Stimulated activated CD8-positive, alpha-beta memory T cell treated with anti-CD3 and anti-CD28 coated beads, Interleukin-7, amount 100 ng/mL, for 48 hours (primary cell): ENCODE measurements at places on chromosomes 2 and 18.

GRCh38 chr2:38533757-38534545, 68.8 kb downstream of the HNRNPLL start:
- DNase-seq: no peak

GRCh38 chr18:5825663-5826062, 69.7 kb downstream of the TMEM200C start:
- no peak for DNase-seq

DNA sequence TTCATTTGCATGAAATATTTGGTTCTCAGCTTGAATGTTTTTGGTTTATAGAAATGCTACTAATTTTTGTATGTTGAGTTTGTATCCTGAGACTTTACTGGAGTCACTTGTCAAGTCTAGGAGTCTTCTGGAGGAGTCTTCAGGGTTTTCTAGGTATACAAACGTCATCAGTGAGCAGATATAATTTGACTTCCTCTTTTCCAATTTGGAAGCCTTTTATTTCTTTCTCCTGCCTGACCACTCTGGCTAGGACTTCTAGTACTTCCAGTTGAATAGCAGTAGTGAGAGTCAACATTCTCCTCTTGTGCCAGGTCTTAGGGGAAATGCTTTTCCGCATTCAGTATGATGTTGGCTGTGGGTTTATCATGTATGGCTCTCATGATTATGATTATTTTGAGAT, 55.4 kb upstream of the THUMPD2 start:
- no peak for DNase-seq

DNA sequence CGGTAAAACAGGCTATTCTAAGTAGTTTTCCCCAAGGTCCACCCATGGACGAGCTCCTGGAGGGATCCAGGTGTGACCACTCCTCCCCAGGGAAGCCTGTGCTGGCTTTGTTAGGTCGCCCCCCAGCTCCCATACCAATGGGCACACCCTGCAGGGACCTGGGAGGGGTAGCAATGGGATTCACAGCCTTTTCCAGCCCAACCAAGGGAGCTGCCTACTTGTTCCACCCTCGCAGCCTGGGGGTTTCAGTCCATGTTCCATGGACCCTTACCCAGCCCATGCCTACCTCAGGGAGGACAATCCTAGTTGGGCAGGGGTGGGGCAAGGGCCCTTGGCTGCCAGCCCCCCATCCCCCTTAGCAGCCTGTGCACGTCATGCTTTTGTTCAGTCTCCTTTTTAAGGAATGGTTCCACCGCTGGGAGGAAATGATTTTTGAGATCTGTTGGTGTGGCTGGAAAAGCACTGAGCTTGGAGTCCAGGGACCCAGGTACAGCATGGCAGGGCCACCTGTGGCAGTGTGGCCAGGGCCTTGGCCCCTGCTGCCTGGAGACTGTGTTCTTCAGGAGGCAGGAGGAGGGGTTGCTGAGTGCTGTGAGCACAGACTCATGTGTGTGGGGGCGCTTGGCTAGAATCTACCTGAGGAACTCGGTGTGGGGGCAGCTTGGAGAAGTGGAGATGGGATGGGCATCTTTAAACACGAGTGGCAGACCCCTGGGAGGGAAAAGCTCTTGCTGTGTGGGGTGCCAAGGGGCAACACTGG, 166.8 kb downstream of the TWIST2 start:
- no peak for DNase-seq

DNA sequence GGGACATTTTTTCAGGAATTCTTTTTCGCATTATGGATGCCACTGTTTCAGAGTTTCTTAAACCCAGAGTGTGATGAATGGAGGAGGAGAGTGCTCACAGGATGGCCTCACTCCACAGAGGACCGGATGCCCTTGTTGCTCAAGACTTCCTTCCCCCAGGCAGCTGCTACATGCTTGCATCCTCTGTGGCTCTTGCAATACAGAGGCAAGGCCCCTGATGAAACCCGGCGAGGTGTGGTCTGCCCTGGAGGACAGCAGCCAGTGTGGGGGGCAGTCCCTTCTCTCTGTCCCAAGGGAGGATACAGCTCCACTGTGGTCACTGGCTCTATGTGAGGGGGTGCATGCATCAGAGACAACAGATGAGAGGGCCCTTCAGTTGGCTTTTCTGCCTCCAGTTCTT, 109.6 kb downstream of the SH3RF3 start:
- no peak for DNase-seq

DNA sequence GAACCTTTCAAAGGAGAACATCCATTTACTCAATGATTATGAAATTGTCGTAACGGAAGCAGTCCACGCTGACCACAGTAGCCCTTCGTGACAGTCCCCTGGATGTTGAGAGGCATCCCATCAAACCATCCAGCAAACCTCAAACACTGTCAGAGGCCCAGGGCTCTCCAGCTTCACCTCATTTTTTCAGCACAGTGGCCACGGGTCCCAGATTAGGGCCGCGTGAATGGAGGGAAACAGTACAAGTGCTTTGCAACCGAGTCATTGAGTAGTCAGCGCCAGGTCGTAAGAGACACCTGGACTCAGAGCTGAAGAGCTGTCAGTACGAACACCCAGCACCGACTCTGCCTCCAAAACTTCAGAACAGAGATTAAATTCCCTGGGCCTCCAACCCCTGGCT, 552.5 kb upstream of the SALL3 start:
- DNase-seq: no peak

- no peak for DNase-seq
Observed at GRCh38 chr2:233832869-233833311, 21.4 kb downstream of the HJURP start.

DNA sequence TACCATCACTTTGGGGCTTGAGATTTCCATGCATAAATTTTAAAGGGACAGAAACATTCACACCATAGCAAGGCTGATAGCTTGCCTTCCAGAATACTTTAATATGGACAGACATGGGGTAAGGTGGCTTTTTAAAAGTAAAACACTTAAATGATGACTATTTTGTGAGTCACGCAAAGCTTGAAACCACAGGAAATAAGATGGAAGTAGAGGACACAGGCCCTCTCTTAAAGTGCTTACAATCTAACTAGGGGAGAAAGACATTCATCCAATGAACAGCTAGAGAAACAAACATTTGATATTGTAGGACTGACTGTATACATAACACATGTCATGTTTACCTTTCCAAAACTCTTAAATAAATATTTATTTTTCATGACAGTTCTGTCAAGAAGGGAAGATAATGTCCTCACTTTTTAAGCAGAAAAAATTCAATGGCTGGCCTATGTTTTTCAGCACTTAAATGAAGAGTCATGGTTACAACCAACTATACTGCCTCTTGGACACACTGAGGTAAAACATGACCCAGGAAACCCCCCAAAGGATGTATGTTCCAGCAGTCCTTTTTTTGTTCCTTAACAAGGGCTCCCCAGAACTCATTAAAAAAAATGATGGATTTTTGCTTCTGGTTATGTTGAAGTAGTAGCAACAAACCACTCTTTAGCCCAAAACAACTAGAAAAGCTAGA, 120.0 kb upstream of the RBMS1 start:
- DNase-seq: no peak

GRCh38 chr2:69997015-69997830, 35.8 kb upstream of the ASPRV1 start:
- no peak for DNase-seq

GRCh38 chr2:220077488-220077887, 450.1 kb downstream of the SLC4A3 start:
- DNase-seq: no peak

GRCh38 chr2:145682546-145683157, 1162.7 kb upstream of the ZEB2 start:
- DNase-seq: no peak

DNA sequence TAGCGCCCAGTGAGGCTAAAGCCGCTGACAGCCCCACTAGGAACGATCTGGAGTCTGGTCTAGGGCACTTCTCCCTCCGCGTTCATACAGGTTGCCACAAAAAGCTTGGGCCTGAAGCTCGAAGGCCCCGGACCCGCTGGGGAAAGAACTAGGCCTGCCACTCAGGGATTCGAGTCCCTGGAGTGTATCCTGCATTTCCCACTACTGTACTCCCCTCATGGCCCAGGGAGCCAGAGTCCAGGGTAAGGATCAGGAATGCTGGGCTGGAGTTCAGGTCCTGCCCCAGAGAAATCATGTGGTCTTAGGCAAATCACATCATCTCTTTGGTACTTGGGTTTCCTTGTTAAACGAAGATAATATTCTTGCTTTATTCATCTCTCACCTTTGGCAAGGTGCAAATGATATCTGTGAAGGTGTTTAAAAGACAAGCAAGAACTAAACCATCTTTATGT, 1.4 kb upstream of the ZFP36L2 start:
- no peak for DNase-seq

DNA sequence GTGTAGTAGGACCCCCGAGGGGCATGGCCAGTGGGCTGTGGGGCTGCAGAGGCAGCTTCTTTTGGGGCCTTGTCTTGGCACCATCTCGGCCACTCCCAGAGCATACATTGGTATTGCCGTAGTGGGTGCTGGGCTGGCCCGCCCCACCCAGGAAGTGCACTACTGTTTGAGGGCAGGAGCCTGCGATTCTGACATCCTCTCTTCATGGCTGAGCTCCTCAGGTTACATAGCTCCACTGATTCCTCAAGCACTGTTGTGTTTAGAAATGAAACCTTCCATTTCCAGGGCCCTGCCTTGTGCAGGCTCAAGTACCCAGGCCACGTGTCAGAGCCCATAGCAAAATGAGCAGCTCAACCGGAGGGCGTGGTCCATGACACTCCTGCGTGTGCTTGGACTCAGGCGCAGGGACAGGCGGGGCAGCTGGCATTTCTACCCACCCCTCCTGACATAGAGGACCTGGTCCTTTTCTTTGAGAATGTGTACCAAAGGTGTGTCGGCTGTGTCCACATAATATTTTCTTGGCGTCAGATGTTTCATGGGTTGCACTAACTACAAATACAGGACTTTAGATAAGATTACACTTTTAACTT, 67.9 kb downstream of the DGKD start:
- peak; percentile 37 for DNase-seq

- DNase-seq: no peak
Observed at GRCh38 chr2:181679544-181679979, 755 bp downstream of the NEUROD1 start.

GRCh38 chr2:109282360-109282759, 153.4 kb downstream of the SH3RF3 start:
- no peak for DNase-seq

- DNase-seq: no peak
Observed at GRCh38 chr2:5067816-5068215, 624.4 kb upstream of the SOX11 start.

- DNase-seq: no peak
Observed at GRCh38 chr2:105455488-105456003, 56.7 kb upstream of the FHL2 start.

- DNase-seq: no peak
Observed at GRCh38 chr2:215364157-215365155, 52.6 kb downstream of the ATIC start.

- no peak for DNase-seq
Observed at GRCh38 chr2:219418155-219419011, at the start of gene DES. Gene DES (plus strand): TSS chr2:219418377. CDS start chr2:219418463, 86 bp downstream.

DNA sequence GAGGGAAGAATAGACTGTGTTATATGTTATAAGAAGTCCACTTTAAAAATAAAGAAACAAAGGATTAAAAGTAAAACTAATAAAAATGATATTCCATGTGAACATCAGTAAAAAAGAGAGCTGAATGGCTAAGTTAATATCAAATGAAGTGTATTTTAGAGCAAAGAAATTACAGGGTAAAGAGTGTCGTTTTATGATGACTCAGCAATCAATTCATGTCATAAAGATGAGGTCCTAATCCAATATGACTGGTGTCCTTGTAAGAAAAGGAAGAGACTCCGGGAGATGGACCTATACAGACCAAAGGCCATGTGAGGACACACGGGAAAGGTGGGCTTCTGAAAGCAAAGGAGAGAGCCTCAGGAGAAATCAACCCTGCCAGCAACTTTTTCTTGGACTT, 615.5 kb upstream of the KLHL29 start:
- DNase-seq: no peak

DNA sequence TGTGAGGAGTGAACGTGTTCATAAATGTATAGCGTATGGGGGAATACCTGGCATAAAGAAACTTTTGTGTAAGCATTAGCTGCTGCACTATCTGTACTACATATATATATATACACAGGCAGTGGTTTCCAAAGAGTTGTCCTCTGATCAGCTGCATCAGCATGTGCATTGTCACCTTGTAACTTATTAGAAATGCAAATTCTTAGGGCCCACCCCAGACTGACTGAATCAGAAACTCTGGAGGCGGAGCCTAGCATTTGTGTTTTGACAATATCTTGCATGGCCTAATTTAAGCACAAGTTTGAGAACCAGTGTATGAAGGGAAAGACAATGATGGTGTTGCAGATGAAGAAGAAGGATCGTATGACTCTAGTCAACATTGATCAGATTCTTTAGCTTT, 299.5 kb downstream of the CCDC102B start:
- no peak for DNase-seq

DNA sequence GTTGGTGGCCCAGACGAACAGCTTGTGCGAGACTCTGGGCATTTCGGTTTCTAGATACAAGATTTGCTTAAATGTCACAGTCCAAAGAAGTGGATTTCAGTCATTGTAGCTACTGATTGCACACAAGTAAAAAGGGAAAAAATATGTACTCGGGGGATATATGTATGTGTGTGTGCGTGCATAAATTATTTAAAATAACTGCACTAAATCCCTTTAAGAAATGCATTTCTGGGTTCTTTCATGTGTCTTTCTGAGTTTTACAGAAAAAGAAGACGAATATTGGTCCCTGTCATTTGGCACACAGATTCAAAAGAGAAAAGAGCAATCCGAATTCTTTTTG, 2.1 kb upstream of the EPHA4 start:
- no peak for DNase-seq

- no peak for DNase-seq
Observed at GRCh38 chr2:72921853-72922252, 4.5 kb downstream of the EMX1 start.

DNA sequence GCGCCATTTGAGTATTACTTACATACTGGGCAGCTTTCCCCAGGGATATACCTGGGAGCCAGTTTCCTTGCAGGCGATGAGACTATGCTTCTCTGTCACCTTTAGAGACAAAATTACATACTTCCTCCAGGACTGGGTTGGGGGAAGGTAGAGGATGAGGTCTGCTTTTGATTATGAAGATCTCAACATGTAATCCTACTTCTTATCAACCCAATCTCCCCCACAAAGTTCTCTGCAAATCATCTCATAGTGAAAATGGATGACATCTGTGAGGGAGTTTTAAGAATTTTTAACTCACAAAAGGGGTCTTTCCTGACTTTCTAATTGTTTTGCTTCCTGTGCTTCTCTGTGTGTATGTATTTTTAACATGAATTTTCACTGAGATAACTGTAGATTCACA, 81.9 kb downstream of the TMEM131 start:
- DNase-seq: no peak

- DNase-seq: no peak
Observed at GRCh38 chr2:96344011-96344410, 8.4 kb downstream of the NCAPH start.

- no peak for DNase-seq
Observed at GRCh38 chr18:42780171-42780570, 335.3 kb downstream of the RIT2 start.

- no peak for DNase-seq
Observed at GRCh38 chr2:121160366-121160765, 124.6 kb downstream of the TFCP2L1 start.

- no peak for DNase-seq
Observed at GRCh38 chr2:11559066-11559785, 25.4 kb downstream of the GREB1 start.

GRCh38 chr2:238835726-238836301, 12.1 kb upstream of the TWIST2 start:
- DNase-seq: no peak

GRCh38 chr2:171431677-171432167, 2.1 kb downstream of the METTL8 start:
- DNase-seq: no peak
